Activated gamma-delta T cell (primary cell): ENCODE measurements at places on chromosomes 11 and 22.

GRCh38 chr22:36472689-36473088 is 8.8 kb downstream of the TXN2 start:
- DNase-seq = no peak

GRCh38 chr11:7872890-7873289 is 58.2 kb downstream of the OR10A6 start:
- no peak for DNase-seq

DNA sequence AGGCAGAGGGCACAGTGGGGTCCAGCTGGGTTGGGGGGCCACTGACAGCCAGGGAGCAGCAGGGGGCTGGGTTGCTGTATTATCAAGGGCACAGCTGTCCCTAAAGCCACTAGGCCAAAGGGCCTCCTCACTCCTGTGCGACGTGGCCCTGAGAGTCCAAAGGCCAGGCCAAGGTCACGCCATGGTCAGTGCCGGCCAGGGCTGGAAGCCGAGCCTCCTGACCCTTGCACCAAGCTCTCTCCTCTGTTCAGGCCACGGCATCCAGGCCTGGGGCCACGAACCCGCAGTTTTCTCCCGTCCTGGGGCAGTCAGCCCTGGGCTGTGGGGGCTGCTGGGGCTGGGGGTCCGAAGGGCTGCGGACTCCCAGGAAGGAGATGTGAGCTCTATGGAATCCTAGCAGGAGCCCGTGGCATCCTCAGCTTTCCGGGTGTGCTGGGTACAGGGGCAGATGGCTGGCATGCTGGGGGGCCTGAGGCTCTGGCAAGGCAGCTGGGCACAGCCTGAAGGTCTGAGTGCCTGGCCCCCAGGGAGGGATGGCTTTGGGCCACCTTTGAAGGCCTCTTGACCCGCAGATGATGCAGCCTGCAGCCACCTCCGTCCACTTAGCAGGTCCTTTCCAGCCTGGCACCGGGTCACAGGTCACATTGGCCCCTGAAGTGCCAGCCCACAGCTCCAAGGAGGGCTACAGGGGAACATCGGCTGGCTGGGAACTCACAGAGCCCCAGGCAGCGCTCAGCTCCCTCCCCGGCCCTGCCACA is 17.3 kb upstream of the PPARA start:
- no peak for DNase-seq

GRCh38 chr22:50104141-50104544 is 14.3 kb downstream of the MOV10L1 start:
- DNase-seq = no peak

DNA sequence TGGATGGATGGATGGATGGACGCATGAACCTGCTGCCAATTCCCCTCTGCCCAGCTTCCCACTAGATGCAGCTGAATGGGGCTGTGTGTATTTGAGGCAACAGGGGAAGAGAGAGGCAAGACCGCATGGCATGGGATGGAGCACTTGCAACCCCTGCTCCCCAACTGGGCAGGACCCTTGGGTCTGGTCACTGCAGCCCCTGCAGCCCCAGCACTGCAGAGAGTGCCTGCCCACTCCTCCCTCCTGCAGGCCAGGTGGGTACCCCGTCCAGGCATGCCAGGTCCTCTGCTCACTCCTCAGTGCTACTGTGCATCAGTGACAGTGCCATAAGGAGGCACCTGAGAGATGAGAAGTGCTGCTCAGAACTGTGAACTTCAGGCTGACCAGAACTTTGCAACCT is 40.3 kb downstream of the OSBPL5 start:
- no peak for DNase-seq

GRCh38 chr22:45584621-45585436 is 82.1 kb downstream of the FBLN1 start:
- no peak for DNase-seq

DNA sequence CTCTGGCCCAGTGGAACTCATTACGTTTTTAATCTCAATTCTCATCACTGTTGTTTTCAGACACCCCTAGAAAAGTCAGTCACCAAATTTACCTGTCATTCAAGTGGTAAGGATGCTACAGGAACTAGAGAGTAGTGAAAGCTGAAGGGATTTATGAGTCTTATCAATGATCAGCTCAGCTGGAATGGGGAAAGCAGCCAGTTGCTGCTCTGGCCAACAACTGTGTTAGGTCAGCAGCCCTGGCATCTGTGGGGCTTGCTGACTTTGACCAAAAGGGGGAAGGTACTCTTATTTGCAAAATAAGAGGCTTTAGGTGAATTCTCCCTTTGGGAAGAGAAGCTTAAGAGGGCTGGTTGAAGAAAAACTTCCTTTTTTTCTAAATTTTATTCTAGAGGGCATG is 76.2 kb upstream of the HORMAD2 start:
- no peak for DNase-seq

DNA sequence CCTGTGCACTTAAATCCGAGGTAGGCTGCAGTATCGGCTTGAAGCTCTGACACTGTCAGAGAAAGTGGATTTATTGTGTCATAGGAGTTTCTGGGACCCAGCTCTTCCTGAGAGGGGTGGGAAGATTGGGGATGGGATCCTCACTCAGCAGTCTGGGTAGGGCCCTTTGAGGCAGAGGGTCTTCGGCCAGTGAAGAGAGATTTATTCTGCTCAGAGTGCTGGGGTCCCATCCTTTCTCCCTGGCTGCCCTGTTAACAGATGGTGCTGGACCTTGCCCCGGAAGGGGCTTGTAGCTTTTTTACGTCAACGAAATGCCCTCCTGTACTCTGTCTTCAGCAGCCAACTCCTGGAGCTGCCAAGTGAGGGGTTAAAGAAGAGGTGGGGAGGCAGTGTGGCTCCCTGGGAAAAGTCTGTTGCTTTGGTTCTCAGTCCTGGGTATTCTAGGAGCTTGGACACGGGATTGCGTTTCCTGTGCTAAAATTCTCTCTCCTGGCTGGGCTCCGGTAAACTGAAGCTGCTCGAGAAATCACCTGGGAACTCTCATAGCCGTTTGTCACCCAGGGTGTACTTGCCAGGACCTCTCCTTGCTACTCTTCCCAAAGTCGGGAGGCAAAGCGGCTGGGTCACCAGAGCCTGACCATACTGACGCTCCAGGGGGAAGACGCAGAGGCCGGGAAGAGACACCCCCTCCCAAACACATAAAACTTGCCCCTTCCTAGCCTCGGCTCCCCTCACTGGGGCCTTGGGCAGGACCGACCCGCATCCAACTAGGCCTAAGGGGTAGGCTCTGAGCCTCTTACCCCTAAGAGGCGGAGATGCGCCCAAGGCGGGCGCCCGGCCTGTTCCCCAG is 806 bp upstream of the SMDT1 start:
- no peak for DNase-seq
